ENCODE measurements at places on chromosomes 5 and 9.

DNA sequence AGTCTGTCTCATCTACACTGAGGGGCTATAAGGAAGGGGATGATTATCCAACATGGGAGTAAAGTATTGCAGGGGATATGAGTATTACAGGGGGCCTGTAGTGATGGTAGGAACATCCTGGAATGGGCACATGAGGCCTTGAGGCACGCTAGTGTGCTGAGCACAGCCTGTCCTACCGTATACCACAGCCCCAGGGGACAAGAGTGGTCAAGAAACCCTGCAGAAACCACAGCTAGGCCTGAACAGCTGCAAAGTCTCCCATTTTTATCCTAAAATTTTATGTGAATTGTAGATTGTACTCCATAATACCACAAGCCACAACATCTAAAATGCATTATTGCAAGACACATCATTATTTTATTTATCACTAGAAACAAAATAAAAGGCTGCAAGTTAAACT is 136.3 kb upstream of the ASTN2 start:
- no peak for DNase-seq

- no peak for DNase-seq
These were observed 22.9 kb upstream of the ABCA1 start for GRCh38 chr9:104950838-104951237.

DNA sequence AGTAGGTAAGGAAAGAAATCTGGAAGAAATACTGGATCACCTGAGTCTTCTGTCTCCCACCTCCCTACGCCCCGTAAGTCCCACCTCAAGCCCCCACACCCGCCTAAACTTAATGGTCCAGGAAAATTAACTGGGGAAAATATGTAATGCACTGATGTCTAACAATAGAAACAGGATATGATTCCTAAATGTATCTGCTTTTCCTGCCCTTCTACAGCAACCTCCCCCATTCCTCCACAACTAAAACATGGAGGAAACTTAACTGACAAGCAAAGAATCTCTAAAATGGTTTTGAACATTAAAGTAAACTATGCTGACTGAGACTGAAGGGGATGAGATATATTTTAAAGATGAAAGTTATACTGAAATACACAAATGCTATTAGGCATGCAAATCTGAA is 10.4 kb downstream of the RFX3 start:
- DNase-seq: no peak

DNA sequence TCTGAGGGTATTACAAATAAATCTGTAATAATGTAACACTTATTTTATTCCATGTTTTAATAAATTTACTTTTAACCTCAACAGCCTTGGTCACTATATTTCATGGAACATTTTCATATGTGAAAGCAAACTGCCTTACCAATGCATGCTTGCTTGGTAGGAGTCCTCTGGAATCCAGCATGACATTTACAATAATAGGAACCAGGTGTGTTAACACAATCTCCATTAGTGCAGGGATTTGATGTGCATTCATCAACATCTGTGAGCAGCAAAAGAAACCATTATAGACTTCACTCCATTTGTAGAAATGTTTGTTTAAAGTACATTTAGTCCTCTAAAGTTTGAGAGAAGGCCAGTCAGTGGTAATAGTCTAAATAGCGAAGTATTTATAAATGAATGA is 159.4 kb downstream of the FBN2 start:
- peak; percentile 29 for DNase-seq

DNA sequence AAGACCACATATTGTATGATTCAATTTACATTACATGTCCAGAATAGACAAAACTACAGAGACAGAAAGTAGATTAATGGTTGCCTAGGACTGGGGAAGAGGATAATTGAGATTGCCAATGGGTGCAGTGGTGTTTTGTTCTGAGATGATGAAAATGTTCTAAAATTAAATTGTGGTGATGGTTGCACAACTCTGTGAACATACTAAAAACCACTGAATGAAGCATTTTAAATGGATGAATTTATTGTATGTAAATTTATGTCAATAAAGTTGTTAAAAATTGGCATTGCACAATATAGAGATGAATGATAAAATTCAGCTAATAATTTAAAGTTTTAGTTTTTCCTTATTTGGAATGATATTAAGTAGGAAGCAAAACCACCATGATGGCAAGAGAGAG is 109.5 kb upstream of the NR4A3 start:
- no peak for DNase-seq

Data from astrocyte of the spinal cord (primary cell).